ENCODE measurements at places on chromosomes 13 and 19.

GRCh38 chr13:75830842-75831241, 194.7 kb downstream of the LMO7 start:
- DNase-seq = no peak

- no peak for DNase-seq
Observed at GRCh38 chr13:102317593-102317992, 84.3 kb downstream of the FGF14 start.

DNA sequence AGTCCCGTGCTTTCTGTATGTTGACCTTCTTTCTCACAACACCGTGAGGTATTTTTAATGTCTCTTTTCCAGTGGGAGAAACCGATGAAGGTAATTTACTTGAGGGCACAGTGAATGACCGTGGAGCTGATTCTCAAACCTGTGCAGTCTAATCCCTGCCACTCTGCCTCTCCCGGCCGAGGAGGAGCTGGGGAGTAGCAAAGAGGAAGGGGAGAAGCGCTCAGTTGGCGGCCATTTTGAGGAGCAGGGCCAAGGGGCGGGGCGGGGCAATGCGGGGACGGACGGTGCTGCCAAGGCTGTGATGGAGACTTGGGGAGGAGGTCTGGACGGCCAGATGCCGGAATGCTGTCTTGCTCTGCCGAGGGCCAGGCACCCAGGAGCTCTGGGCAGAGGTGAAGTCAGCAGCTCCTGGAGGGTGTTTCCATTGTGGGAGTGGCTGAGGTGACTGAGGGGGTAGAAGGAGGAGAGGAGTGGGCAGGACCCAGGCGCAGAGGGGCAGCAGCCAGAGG, 12.4 kb upstream of the RANBP3 start:
- no peak for DNase-seq

DNA sequence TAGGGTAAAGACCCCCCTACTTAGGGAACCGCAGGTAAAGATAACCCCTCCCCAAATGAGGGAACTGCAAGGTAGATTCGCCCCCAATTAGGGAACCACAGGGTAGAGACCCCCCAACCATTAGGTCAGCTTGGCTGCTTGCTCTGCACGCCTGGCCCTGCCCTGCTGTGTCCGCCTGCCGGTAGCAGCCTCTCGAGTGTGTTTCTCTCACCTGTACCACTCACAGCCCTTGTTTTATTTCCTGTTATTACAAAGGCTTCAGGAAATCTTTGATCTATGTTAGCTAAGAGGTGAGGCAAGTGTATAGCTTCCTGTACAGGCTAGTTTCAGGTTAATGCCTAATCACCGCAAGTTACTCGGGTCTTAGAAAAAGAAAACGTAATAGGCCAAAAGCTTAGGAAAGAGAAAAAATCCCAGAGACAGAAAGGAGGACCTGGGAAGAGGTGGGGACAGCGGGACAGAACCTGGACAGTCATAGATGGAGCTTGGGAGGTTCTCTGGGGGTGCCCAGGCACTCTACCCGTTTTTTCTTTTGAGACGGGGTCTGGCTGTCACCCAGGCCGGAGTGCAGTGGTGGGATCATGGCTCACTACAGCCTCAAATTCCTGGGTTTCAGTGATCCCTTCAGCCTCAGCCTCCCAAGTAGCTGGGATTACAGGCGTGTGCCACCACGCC, 23.1 kb upstream of the EIF3G start:
- DNase-seq = no peak

- peak; percentile 23 for DNase-seq
Observed at GRCh38 chr19:10991521-10992081, 30.8 kb downstream of the SMARCA4 start.

DNA sequence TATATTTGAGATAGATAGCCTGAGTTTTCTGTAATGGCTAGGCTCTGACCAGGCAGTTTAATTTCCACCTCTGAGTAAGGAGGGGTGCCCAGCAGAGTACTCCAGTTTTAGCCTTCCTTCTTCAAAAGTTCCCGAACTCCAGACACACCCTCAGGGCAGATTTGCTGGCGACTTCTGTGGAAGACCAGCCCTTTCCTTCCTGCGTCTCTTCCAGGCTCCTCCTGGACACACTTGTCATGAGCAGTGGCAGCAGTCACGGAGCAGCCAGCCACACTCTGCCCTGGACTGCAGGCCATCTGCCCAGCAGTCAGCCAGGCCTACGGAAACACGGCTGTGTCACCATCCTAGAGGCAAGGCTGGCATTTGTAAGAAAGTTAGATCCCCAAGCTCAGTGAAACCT, 6.6 kb upstream of the FLT1 start:
- DNase-seq = no peak

- no peak for DNase-seq
Observed at GRCh38 chr19:10468133-10468532, 35.0 kb downstream of the KEAP1 start.

GRCh38 chr19:44886141-44886540, 4.9 kb upstream of the TOMM40 start:
- no peak for DNase-seq

GRCh38 chr13:34847766-34848165, 94.3 kb upstream of the NBEA start:
- DNase-seq = no peak

- no peak for DNase-seq
Observed at GRCh38 chr13:44484562-44485138, 91.5 kb downstream of the TSC22D1 start.

- DNase-seq = no peak
Observed at GRCh38 chr13:75391432-75392100, 90.4 kb downstream of the TBC1D4 start.

DNA sequence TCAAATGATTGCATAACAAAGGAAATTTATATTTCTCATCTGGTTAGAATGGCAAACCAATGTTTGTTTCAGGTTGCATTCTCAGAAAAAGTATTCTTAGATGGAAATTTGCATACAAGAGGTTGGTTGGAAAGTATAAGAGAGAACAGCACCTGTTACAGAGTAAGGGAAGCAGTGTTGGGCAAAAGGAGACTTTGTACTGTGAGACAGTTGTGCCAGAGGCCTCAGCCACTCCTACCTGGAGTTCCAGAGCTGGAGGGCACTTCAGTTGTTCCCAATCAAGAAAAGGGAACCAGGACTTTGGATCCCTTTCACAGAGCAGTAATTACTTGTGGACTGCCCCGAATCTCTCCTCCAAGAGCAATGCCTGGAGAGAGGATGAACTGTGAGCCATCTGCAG, 81.8 kb downstream of the SPRY2 start:
- DNase-seq = no peak

- no peak for DNase-seq
Observed at GRCh38 chr13:109989686-109990085, 203.3 kb upstream of the IRS2 start.

DNA sequence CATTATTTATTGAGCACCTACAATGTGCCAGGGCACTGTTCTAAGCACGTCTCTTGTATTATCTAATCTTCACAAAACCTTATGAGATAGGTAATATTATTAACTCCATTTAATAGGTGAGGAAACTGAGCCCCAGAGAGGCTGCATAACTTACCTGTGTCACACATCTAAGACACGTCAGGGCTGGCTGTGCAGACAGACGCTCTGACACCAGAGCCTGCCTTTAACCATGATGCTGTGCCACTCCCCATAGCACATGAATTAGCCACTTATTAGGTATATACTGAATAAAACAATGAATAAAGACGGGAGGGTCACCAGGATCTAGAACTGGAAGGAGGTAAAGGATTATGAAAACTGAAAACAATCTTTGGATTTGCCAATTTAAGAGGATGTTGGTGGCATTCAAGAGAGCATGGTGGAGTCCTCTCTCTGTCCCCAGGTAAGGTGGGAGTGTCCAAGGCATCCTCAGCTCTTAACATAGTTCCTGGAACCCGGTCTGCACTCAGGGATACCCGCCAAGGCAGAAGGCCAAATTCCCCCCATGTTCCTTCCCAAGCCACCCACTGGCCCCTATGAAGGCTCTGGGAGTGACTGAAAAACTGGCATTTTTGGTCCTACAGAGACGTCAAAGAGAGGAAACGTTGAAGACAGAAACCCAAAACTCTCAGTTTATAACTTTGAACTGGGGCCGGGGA, 479.7 kb downstream of the FOXO1 start:
- DNase-seq = peak; percentile 58

GRCh38 chr19:47075941-47076340, 27.5 kb upstream of the TMEM160 start:
- DNase-seq = no peak

GRCh38 chr19:6728346-6728745, 7.9 kb upstream of the C3 start:
- no peak for DNase-seq

DNA sequence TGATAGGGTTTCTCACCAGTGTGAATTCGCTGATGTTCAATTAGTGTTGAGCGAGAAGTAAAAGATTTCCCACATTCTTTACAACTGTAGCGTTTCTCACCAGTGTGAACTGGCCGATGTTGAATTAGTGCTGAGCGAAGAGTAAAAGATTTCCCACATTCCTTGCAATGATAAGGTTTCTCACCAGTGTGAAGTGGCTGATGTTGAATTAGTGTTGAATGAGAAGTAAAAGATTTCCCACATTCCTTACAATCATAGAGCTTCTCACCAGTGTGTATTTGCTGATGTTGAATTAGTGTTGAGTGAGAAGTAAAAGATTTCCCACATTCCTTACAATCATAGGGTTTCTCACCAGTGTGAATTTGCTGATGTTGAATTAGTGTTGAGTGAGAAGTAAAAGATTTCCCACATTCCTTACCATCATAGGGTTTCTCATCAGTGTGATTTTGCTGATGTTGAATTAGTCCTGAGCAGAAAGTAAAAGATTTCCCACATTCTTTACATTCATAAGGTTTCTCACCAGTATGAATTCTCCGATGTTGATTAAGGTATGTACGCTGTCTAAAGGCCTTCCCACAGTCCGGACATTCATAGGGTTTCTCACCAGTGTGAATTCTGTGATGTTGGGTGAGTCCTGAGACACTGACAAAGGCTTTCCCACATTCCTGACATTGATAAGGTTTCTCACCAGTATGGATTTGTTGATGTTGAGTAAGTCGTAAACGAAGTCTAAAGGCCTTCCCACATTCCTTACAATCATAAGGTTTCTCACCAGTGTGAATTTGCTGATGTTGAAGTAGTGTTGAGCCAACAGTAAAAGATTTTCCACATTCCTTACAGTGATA, 24.0 kb downstream of the ZNF850 start:
- DNase-seq = no peak

DNA sequence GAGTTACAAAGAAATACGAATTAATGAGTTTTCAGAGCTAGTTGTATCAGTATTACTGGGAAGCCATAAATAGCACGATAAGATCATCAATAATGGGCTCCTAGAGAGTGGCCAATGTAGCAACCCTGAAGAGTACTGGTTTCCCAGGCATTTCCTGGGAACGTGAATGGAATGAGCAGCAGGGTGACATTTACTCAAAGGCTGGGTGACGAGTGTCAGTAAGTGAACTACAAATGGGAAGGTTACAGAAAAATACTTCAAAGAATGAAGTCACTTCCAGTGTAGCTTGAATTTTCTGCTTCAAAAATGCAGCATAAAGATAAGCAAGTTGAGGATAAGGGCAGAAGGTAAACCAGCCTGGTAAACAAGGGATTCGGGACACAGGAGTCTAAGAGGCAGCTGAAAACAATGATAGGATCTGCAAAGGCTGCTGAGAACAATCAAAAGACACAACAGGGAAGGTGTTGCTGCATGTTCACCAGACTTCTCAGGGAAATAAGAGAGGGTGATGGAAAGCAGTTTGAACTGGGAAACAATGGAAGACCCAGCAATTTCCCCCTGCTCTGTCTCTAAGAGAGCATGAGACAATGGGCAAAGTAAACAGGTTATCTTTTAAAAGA, 48.6 kb upstream of the POSTN start:
- DNase-seq = no peak

DNA sequence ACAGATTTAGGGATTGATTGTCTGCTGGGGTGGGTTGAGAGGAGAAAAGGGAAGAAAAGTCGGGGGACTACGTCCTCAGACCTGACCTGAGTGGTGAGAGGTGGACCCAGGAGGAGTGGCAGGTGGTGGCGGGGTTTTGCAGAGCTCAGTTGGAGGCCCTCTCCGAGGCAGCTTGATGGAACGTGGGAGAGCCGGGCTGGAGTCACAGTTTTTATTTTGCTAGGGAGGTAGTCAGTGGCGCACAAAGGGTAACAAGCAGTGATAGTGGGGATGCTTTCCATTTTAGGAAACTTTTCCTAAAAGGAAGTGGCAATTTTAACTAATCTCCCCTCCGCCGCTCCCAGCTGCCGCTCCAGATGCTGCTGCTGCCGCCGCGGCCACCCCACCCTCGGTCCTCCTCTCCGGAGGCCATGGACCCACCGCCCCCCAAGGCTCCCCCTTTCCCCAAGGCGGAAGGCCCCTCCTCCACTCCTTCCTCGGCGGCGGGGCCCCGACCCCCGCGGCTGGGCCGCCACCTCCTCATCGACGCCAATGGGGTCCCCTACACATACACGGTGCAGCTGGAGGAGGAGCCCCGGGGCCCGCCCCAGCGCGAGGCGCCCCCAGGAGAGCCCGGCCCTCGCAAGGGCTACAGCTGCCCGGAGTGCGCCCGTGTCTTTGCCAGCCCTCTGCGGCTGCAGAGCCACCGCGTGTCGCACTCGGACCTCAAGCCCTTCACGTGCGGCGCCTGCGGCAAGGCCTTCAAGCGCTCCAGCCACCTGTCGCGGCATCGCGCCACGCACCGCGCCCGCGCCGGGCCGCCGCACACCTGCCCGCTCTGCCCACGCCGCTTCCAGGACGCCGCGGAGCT, 1.1 kb upstream of the ZNF581 start:
- DNase-seq = peak; percentile 63

DNA sequence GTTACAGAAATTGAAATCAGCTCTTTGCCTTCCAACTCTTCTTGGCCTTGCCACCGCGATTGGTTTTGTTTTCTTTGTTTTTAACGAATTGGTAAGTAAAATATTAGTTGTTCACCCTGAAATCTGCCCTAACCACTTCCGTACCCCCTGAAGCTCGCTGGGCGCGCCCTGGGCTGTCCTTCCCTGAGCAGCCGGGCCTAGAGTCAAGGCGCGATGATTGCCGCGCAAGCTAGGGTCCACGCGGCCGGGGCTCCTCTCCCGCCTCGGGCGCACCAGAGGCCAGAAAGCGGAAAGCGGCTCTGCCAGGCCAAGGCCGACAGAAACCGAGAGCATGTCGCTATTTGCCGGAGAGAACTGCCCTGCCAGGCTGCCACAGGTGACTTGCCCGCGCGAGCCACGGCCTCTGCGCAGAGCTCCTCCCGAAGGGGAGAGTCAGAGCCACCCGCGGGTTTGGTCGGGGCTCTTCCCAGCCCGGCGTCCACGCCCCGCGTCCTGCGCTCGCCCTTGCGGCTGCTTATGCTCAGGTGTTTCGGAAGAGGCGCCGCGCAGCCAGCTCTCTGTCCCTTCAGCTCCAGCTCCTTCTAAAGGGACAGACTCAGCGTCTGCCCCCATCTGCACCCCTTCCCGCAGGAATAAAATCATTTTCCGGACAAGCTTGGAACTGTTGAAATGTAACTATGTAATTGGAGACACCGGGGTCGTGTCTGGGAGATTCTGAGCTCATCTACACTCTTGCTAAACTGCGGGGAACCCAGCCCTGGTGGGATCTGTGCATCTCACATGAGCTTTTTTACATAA, 6.6 kb upstream of the CDX2 start:
- no peak for DNase-seq

GRCh38 chr19:46892252-46893179, 31.7 kb downstream of the ARHGAP35 start:
- DNase-seq = no peak

- DNase-seq = no peak
Observed at GRCh38 chr19:15248648-15249527, 16.6 kb upstream of the EPHX3 start.

- DNase-seq = no peak
Observed at GRCh38 chr13:113612607-113613006, 28.1 kb downstream of the TFDP1 start.
